GOT3 (cell line): ENCODE measurements at places on chromosomes 2 and 18.

- DNase-seq, result no peak
These were observed 11.1 kb downstream of the SERPINB8 start for GRCh38 chr18:63980896-63981460.

- no peak for DNase-seq
These were observed 444.2 kb downstream of the PTPRM start for GRCh38 chr18:8011361-8011760.

DNA sequence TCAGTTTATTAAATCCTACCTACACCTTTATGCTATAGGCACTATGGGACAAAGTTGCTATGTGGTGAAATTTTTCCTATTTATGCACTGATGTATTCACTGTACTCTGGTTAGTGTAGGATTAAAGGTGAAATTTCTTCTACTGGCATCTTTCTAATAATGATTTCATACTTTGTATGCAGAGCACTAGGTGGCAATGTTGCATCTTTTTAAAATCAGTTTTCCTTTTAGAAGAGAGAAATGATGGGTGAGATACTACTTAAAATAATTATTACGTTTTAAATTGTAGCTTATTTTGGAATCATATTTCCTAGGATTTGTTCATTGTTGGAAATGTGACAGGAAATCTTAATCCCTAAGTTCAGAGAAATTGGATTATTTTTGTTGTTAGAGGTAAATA lies 150.9 kb downstream of the CD8B2 start:
- DNase-seq, result no peak

GRCh38 chr2:112277596-112278220 lies 2.3 kb downstream of the ZC3H6 start:
- no peak for DNase-seq

DNA sequence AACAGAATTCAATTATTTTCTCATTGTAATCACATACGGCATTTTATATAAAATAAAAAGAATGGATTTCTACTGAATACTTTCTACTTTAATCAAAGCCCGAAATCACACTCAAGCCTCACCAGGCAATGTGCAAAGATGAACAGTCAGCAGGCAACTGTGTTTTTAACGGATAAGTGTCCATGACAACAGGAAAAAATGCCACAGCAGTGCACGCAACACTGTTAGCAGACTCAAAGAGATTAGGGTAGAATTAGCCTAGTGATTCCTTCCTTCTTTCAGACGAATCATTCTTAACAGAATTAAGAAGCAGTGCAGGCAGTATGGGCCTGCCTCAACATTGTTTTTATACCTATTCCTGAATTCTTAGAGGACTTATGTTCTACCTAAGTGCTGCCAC lies 135.6 kb downstream of the CDH2 start:
- no peak for DNase-seq

DNA sequence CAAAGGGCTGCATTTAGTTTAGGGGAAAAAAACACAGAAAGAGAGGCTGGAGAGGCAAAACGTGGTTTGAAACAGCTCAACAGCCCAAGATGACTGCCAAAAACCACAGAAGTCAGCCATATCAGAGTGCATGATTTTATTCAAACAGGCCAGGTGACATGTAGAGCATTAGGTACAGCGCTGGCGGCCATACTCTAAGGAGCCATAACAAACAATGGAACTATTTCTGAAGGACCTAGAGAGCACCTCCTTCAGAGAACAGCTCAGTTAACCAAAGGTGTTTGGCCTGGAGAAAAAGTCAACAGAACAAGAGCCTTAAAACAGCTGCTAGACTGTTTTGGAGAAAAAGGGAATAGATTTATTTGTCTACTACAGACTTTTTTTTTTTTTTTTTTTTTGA lies 2.6 kb downstream of the THADA start:
- DNase-seq, result no peak

GRCh38 chr18:12113999-12114646 lies 20.5 kb downstream of the ANKRD62 start:
- DNase-seq, result no peak

DNA sequence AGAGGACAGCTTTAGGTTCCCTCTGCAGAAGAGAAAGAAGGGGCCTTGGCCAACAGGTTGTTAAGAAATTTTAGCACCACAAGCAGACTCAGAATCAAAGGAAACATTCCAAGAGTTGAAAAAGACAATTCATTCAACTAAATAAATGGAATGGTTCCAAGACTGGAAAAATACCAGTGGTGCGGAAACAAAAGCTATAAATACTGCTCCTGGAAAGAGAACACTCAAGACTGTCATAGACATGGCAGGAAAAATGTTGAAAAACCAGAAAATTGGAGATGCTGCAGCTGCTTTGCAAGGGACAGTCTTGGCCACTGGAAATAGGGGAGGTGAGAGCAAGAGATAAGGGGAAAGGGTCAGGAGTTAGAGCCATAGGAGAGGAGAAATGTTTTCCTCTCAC lies 312.7 kb upstream of the CYRIA start:
- no peak for DNase-seq

- DNase-seq, result no peak
These were observed 142.2 kb downstream of the BCL11A start for GRCh38 chr2:60411295-60411694.

DNA sequence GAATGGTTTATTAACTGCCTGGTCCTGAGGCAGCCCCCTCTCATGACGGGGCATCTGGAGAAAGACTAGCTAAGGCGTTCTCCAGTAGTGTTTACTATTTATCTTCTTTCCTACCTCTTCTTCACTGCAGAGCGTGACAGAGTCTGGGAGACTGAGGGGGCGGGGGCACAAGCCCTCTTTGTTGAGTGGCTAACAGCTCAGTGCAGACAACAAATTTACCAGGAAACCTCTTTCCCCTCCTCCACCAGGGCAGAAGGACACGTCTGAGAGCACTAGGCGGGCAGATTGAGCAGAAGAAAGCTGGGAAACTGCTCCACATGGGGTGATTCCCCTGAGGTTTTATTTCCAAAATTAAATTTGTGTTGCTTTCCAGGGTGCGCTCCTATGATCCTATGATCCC lies 322.1 kb downstream of the CNTNAP5 start:
- DNase-seq, result no peak

- no peak for DNase-seq
These were observed 42.2 kb downstream of the SCN2A start for GRCh38 chr2:165281387-165281786.

GRCh38 chr2:76073992-76074604 lies 363.4 kb upstream of the GCFC2 start:
- no peak for DNase-seq
